ENCODE measurements at places on chromosomes 7 and 10. TPM values are rescaled to one million over a fixed set of nuclear protein-coding genes. Genes with fewer than 3 reads are reported as not detected.

GRCh38 chr7:81062755-81063154 lies 143.9 kb upstream of the SEMA3C start:
- H3K4me1 ChIP-seq: no peaks in the 10 kb centered on the region
- H3K4me3 ChIP-seq: no peak overlapping the region
- no peaks in the 10 kb centered on the region for H3K36me3 ChIP-seq

DNA sequence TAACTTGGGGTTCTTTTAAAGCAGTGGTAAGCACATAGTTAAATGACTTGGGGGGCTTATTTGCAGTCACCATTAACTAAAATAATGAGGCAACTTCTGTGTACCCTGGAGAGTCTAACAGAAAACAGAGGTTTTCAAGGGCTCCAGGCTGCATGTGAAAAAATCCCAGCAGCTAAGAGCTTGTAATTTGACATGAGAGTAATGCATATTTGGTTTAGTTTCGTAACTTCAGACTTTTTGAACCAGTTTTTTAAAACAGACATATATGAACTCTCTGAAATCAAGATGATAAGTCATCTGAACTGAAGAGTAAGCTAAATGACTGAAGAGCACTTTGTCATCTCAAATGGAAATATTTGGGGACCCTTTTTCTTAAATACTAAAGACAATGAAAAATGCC lies 40.2 kb upstream of the IFRD1 start:
- no peak overlapping the region for H3K4me3 ChIP-seq
- no peaks in the 10 kb centered on the region for H3K4me1 ChIP-seq
- no peaks in the 10 kb centered on the region for H3K36me3 ChIP-seq
- DNase-seq: no peak
- no peak overlapping the region for H3K27ac ChIP-seq

GRCh38 chr7:134422638-134423037 lies 36.3 kb downstream of the AKR1B1 start:
- H3K27ac ChIP-seq: no peak overlapping the region
- no peak for DNase-seq
- H3K4me3 ChIP-seq: no peak overlapping the region

DNA sequence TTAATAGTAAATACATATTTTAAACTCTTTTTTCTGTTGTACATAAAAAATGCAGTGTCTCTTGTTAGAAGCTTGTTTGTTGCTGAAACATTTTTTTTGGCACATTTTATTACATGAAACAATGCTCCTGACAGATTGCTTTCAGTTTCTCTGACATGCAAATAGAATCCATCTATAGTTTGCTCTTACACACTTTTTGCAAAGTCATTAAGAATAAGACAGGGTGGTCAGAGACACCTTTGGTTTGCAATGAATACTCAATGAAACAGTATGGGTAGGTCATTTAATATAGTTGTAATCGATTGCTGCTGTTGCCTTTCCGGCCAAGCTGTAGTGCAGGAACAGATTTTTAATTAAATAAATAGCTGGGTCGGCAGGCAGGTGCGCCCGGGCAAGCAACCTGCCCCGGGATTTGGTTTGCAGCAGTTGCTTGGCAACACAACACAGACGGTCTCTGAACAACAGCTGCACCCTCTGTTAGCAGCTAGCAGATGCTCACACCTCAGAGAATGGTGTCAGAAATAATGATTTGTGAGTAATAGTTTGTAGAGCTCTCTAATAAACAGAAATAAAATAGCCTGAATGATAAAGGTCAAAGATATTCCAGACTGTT lies 115.7 kb upstream of the CACNA2D1 start:
- no peaks in the 10 kb centered on the region for H3K4me1 ChIP-seq
- peaks cover 2% of the 10 kb centered on the region for H3K27me3 ChIP-seq
- DNase-seq: no peak
- no peaks in the 10 kb centered on the region for H3K36me3 ChIP-seq

Gene CFAP46
- total RNA-seq: 0.34 TPM

GRCh38 chr7:48681006-48681405 lies 243.3 kb upstream of the CDC14C start:
- H3K4me1 ChIP-seq: no peaks in the 10 kb centered on the region
- H3K27me3 ChIP-seq: no peaks in the 10 kb centered on the region
- no peak overlapping the region for H3K27ac ChIP-seq
- DNase-seq: no peak
- no peak overlapping the region for H3K4me3 ChIP-seq

DNA sequence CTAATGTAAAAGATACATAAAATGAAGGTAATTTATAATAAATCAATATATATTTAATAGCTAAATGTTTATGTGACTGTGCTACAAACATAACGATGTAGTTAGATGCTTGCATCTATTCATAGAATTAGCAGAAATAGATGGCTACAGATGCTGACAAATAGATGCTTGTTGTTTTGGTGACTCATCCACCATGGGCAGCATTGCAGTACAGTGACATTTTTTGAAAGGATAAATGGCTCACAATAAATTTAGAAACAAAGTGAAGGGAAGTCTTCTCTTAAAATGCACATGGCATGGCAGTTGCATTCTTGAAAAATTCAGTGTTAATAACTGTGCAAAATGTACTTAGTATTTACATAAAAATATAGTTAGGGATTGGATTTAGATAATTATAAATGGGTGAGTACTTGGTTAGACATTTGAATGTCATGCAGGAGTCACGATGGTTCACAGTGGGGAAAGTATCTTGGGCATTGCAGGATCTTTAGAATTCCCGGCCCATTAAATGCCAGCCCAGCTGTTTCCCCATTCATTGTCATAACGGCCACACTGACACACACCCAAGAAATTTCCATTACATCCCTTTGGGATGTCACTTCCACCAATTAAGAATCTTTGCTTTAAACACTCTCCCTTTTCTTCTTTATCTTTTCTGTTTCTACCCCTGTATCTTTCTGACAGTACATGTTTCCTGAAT lies 564.1 kb downstream of the ATRNL1 start:
- DNase-seq: no peak
- H3K27me3 ChIP-seq: no peaks in the 10 kb centered on the region
- no peaks in the 10 kb centered on the region for H3K4me1 ChIP-seq
- H3K27ac ChIP-seq: no peak overlapping the region
- no peaks in the 10 kb centered on the region for H3K36me3 ChIP-seq

- no peak overlapping the region for H3K4me3 ChIP-seq
- H3K4me1 ChIP-seq: no peaks in the 10 kb centered on the region
- no peaks in the 10 kb centered on the region for H3K36me3 ChIP-seq
- H3K27me3 ChIP-seq: no peaks in the 10 kb centered on the region
Observed at GRCh38 chr7:78476851-78477405, 678.4 kb downstream of the PHTF2 start.

Gene SPRN
- total RNA-seq: not detected

GRCh38 chr7:118040562-118040961 lies 143.4 kb upstream of the LSM8 start:
- no peaks in the 10 kb centered on the region for H3K36me3 ChIP-seq
- peaks cover 1% of the 10 kb centered on the region for H3K27me3 ChIP-seq
- H3K4me3 ChIP-seq: no peak overlapping the region

- H3K27ac ChIP-seq: no peak overlapping the region
- no peaks in the 10 kb centered on the region for H3K4me1 ChIP-seq
- no peak overlapping the region for H3K4me3 ChIP-seq
- peaks cover 2% of the 10 kb centered on the region for H3K27me3 ChIP-seq
- no peak for DNase-seq
- no peaks in the 10 kb centered on the region for H3K36me3 ChIP-seq
Observed at GRCh38 chr7:36048141-36048901, 104.7 kb upstream of the EEPD1 start.

Gene IGFBP1
- total RNA-seq: not detected

Gene TMEM176A
- total RNA-seq: not detected

DNA sequence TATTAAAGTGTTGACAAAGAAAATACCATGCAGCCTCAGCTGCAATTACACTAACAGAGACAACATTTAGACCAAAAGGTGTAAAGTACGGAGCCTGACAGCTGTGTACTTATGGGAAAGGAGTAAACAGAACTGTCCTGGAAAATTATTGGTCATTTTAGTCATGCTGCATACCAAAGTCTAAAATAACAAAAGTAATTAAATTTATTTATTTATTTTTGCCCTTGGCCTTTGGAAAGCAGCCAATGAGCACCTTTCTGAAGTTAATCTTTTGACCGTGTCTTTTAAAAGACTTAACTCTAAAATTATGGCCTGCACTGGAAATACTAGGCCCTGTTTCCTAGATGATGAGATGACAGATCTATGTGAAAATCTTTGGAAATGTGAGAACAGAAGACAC lies 597.6 kb downstream of the NXPH1 start:
- H3K27ac ChIP-seq: no peak overlapping the region
- no peak overlapping the region for H3K4me3 ChIP-seq
- no peaks in the 10 kb centered on the region for H3K4me1 ChIP-seq
- H3K27me3 ChIP-seq: no peaks in the 10 kb centered on the region

Gene IFIT1B
- not detected for total RNA-seq

DNA sequence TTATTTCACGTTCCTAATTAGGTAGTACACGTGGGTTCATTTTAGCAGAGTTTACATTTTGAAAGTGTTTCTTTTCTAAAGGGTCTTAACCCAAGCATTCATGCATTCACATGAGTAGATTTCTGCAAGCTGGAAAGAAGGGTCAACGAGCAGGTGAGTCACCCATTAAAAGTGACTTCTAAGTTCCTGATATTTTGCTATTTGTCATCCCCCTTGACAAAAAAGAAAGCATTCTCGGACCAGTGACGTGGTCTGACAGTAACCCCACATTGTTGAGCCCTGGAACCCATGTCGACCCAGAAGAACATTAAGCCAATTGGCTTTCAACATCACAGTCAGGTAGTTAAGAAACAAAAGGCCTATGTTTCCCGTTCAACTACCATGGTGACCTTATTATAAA lies 49.6 kb downstream of the ABCB5 start:
- H3K36me3 ChIP-seq: no peaks in the 10 kb centered on the region
- DNase-seq: no peak
- no peak overlapping the region for H3K27ac ChIP-seq
- H3K4me1 ChIP-seq: no peaks in the 10 kb centered on the region
- no peak overlapping the region for H3K4me3 ChIP-seq

- no peaks in the 10 kb centered on the region for H3K36me3 ChIP-seq
- no peaks in the 10 kb centered on the region for H3K4me1 ChIP-seq
- H3K27ac ChIP-seq: no peak overlapping the region
- no peak overlapping the region for H3K4me3 ChIP-seq
Observed at GRCh38 chr10:127756264-127756663, 19.3 kb downstream of the FOXI2 start.

Gene ARHGEF35
- total RNA-seq: 2.3 TPM

Gene MYOZ1
- not detected for total RNA-seq

DNA sequence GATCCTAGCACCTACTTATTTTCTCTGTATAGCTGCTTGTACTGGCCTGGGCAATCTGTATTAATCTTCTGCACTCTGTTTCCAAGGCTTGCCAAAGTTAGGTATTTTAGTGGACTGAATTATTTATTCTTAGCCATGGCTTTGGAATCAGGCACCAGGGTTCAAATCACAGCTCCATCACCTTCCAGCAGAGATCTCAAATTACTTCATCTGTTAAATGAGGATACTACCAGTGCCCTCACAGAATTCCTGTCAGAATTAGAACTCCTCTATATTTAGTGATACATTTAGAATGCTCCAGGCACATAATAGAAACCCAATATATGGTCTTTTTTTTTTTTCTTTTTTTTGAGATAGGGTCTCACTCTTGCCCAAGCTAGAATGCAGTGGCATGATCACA lies 17.6 kb downstream of the ARMH3 start:
- H3K36me3 ChIP-seq: peaks cover 10% of the 10 kb centered on the region
- H3K4me1 ChIP-seq: peaks cover 6% of the 10 kb centered on the region
- no peak for DNase-seq
- no peak overlapping the region for H3K27ac ChIP-seq
- no peaks in the 10 kb centered on the region for H3K27me3 ChIP-seq

GRCh38 chr10:14146025-14146424 lies 184.7 kb downstream of the FRMD4A start:
- no peaks in the 10 kb centered on the region for H3K4me1 ChIP-seq
- H3K27ac ChIP-seq: no peak overlapping the region
- no peak overlapping the region for H3K4me3 ChIP-seq
- peaks cover 32% of the 10 kb centered on the region for H3K27me3 ChIP-seq
- DNase-seq: no peak

DNA sequence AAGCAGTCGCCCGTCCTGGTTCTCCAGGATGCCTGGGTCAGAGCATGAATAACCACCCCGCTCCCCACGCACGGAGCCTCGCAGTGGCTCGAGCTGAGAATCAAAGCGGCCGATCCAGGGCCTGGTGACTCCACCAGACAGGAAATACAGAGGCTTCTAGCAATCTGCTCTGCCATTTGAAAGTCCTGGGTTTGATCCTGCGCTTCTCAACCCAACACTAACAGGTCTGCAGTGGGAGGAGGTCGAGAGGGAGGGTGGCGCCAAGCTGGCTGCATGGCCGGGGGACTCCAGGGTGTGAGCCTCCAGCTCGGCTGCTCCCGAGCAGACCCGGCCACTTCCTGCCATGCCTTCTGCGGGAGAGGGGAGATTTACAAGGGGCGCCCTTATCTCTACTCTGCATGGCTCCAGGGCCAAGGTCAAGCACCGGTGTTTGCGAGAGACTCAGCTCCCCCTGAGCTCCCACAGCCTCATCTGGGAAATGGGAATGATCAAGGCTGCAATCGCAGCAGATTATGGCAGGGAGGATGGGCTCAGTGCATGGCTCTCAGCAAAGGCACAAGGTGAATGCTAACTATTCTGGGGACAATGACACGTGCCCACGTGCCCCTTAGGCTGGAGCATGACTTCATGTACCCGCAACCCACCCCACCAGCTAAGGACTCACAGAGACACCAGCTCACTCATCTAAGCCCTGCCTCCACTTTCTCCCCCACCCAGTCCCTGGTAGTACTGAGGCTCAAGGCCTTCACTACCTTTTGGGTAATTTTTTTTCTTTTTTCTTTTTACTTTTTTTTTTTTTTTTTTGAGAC lies 73.9 kb upstream of the TNRC18 start:
- peak; percentile 46 for DNase-seq
- peaks cover 22% of the 10 kb centered on the region for H3K36me3 ChIP-seq
- peaks cover 26% of the 10 kb centered on the region for H3K4me1 ChIP-seq
- peak overlapping the region; percentile 32 for H3K27ac ChIP-seq
- no peaks in the 10 kb centered on the region for H3K27me3 ChIP-seq

- H3K27me3 ChIP-seq: no peaks in the 10 kb centered on the region
- no peak for DNase-seq
- no peak overlapping the region for H3K27ac ChIP-seq
- H3K4me1 ChIP-seq: no peaks in the 10 kb centered on the region
Observed at GRCh38 chr10:53846809-53847208, 954.2 kb downstream of the PCDH15 start.

- no peaks in the 10 kb centered on the region for H3K4me1 ChIP-seq
- no peak overlapping the region for H3K27ac ChIP-seq
- H3K36me3 ChIP-seq: no peaks in the 10 kb centered on the region
- no peak overlapping the region for H3K4me3 ChIP-seq
Observed at GRCh38 chr10:125707541-125708468, 11.7 kb upstream of the EDRF1 start.

Gene KRIT1
- total RNA-seq: 28.6 TPM

DNA sequence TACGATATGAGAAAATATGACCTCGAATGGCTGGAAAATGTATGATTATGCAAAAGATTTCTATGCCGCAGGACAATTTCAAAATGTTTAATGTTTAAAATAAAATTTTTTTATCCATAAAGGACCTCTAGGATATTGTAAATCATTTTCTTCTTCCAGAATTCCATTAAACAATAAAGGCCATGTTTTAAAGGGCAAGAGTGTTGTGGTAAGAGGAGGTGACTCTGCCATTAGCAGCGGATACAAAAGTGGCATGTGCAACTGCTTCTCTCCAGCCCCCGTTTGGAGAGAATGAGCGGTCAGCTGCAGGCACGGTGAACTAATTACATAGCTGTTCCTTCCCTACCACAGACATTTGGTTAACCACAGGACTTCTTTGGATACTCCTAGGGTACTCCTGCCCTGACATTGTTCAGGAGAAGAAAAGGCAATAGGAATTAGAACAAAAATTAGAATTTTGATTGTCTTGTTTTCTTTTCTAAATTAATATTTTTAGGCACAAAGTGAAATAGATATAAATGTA lies 63.8 kb downstream of the HBP1 start:
- H3K4me3 ChIP-seq: no peak overlapping the region
- H3K4me1 ChIP-seq: no peaks in the 10 kb centered on the region
- no peak for DNase-seq

Data from activated CD8-positive, alpha-beta T cell treated with anti-CD3 and anti-CD28 coated beads for 36 hours (primary cell).